ENCODE measurements at places on chromosomes 7 and 10. TPM values are rescaled to one million over a fixed set of nuclear protein-coding genes. Genes with fewer than 3 reads are reported as not detected.
A peak's percentile ranks its signal among the peaks of the same experiment; 100 is the strongest.

GRCh38 chr7:113159746-113160339 is 41.5 kb upstream of the SMIM30 start:
- DNase-seq, result peak; percentile 66

GRCh38 chr10:72009425-72010081 is 45.4 kb downstream of the CHST3 start:
- DNase-seq, result no peak

DNA sequence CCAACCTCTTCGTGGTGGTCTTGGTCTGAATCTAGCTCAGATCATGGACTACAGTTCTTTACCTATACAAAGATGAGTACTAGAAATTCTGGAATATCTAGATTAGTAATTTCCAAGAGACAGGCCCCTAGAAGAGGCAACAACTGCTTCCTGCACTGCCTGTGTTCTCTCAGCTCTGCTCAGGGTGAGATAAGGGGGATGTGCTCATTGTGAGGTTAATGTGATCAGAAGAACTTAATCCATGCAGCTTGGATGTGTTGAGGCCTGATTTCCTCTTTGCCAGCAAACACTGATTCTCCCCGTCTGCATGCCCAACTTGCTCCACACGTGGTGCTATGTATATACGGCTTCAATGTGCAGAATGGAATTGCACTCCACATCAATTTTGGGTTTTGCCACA is 268.0 kb downstream of the PHTF2 start:
- DNase-seq, result no peak

The PLCE1 gene
- total RNA-seq, result 1.4 TPM

GRCh38 chr7:88020953-88021665 is 87.1 kb downstream of the ADAM22 start:
- peak; percentile 9 for DNase-seq

The ARMC10 gene
- total RNA-seq, result 40.7 TPM

DNA sequence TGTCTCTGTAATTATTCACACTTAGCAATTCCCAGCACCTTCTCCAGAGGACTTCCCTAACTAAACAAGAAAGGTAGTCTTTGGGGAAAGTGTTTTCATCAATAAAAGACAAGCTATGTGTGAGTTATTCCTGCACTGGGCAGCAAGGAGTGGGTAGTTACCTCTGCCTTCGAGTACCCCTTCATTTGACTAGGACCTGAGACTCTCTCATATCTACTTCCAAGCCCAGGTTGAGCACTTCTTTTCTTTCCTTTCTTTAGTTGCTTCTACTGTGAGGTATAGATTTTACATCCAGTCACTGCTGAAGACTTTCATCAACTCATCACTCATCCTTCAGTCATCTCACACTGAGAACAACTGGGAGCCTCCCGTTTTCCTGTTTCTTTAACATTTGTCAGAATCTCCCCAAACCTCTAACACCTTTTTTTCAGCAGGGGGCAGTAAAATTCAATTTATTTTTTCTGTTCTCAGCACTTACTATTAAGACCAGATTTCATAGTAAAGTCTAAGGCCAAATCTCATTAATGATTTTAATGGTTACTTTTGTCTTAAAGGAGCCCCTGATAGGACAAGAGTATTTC is 80.1 kb upstream of the PRSS1 start:
- peak; percentile 38 for DNase-seq

DNA sequence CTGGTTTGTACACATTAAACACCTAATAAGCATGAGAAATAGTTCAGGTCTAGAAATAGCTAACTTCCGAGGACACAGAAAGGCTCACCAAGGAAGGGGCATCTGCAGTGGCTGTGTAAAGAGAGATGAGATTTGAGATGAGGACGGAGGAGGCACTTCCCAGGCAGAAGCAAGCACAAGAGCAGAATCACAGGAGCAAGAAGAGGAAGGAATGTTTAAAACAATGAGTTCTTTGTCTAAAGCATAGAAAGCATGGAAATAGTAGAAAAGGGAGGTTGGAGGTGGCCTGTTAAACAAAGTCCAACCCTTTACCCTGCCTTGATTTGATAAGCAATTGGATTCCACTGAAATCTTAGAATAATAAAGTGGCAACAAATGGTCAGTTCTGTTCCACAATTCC is 11.6 kb upstream of the PON3 start:
- no peak for DNase-seq

- no peak for DNase-seq
These were observed 376.5 kb upstream of the SORCS1 start for GRCh38 chr10:107540981-107541380.
